ENCODE measurements at places on chromosomes 12 and 14. TPM values are rescaled to one million over a fixed set of nuclear protein-coding genes. Genes with fewer than 3 reads are reported as not detected.

DNA sequence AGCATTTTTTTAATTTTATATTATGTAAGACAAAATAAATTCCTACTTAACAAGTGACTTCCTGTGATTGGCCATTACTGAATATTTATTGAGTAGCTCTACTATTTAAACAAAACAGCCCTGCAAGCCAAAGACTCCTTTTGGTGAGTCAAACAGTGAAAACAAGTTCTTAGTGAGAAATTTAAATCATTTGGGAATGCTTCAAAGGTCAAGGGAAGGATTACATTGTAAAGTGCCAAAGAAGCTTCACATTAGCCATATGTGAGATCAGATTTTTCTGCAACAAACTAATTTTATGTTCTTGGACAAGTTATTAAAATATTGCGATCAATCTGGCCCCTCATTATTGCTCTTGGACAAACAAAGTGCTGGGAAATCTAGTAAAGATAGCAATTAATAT is 795.4 kb upstream of the MGAT4C start:
- no peak for DNase-seq

DNA sequence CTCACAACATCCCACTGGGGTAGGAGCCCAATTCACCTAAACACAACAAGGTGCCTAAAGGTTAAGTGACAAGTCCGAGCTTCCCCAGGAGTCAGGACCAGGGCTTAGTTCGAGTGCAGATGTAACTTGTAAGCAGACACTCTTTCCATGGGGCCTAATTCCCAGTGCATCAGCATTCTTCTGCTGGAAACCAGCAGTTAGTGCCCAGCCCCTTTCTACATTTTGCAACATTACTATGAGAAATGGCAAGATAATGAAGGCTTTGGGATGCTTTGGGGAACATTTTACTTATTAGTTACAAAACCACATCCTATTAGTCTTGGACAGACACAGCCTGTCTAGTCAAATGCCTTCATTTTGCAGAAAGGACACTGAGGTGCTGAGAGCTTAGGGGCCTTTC is 179.8 kb downstream of the CALM1 start:
- DNase-seq = no peak

TBC1D30 gene
- total RNA-seq = 0.94 TPM

DNA sequence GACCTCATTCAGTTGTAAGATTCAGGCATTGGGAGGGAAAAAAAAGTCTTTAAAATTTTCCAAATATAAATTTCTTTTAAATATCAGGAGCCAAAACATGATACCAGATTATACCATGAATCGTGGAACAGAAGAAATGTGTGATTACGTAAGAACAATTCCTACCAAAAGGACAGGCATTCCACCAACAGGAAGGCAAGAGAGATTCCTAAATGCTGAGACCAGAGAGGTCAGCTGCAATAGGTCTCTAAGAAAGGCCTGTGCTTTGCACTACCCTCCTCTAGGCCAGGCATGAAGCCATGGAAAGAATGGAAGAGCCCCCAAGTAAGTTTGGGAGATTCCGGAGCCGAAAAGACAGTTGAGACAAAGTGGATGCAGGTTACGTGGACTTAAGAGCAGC is 83.7 kb downstream of the PTGER2 start:
- DNase-seq = no peak

DNA sequence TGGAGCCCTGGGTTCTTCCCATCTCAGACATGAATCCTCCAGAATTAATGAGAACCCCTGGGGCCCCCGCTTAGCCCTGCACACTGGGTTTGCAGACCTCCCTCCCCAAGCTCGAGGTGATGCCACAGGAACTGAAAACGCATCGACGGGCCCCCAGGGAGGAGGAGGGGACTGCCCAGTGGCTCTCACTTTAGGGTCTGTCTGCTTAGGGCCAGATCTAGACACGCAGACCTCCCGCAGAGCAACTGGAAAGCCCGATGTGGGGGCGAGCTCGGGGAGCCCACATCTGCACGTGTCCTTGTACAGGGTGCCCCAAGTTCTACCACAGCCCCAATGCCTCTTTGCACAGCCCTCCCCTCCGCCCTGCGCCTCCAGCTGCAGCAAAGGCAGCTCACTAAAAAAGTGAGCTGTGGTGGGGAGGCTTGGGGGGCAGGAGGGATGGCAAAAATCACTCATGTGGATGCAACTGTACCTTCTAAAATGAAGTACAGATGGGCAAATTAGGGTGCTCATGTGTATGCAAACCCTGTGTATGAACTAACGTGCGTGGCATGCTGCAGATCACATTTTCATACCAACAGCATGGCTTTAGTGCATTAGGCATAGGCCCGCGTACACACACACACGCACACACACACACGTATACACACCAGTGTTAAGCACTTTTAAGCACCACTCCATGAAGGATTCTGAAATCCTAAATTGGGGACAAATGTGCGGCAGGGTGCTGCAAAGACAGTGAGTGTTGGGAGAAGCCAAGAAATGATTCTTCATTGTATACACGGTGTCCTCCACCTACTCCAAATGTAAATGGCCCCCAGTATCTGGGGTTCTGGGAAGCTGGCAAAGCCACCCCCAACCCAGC is 99.9 kb upstream of the MAP1LC3B2 start:
- no peak for DNase-seq

DNA sequence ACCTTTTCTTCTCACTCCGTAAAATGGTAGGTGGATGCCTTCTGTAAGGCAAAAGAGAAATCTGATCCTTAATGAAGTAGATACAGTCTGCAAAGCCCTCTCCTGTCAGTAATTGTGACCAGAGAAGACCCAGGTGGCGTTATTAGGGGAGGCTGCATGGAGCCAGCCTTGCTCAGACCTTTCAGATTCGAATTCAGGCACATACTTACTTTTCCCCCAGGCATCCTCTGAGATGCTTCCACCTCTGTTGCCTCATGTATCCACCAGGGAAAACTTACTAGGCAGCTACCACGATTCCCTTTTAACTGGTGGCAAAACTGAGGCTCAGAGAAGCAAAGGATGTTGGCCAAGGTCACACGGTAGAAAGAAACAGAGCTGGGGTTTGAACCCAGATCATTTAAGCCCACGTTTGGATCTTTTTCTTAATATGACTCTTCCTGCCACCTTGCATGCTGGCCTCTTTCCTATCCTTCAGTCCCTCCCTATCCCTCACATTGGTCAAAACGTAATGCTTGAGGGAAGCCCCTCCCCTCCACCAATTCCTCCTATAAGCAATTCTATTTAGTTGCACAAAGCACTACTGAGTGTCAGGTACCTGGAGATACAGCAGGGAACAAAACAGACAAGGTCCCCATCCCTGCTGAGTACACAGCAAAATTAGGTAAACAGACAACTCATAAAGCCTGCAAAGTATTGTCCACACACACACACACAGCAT is 179.4 kb downstream of the KSR2 start:
- DNase-seq = no peak

All from activated T-cell treated with anti-CD3 and anti-CD28 coated beads, Interleukin-2, amount 50 U/mL, for 72 hours (primary cell).